Stimulated activated CD4-positive, alpha-beta T cell treated with anti-CD3 and anti-CD28 coated beads, Interleukin-1b, Interleukin-23, amount 100 ng/mL, for 1 hour (primary cell): ENCODE measurements at places on chromosomes 4 and X.

- DNase-seq: no peak
These were observed 12.4 kb downstream of the GPAT3 start for GRCh38 chr4:83548151-83548905.

GRCh38 chr4:139823746-139824145, 158.1 kb downstream of the MGST2 start:
- no peak for DNase-seq

DNA sequence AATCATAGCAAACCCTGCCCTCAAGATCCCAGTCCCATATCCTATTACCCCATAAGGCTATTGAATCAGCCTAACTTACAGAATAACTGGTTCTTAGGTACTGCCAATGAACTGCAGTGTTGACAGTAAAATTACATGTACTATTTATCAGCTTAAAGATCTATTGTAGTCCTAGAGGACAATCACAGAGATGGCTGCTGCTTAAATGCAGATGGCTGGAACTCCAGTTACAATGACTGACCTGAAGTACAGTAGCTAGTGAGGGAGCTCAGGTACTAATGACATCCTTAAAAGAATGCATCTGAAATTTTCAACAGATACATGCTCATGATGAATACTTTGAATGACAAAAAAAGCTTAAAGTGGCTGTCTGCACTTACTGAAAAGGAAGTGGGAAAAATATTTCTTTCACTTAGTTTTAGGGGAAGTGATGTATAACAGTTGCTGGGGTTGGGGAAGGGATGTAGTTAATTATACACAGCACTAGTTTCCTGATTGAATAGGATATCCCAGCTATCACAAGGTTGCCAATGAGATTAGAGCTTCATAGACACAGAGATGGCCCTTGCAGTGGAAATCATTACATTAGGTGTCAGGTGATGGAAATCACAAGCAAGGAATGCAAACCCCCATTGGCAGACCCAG, 42.0 kb downstream of the USP26 start:
- no peak for DNase-seq

- DNase-seq: no peak
These were observed 76.1 kb downstream of the SLIT2 start for GRCh38 chr4:20327808-20328207.

GRCh38 chr4:106358899-106359298, 9.7 kb downstream of the GIMD1 start:
- no peak for DNase-seq
